Activated CD4-positive, alpha-beta T cell treated with anti-CD3 and anti-CD28 coated beads, Interleukin-2, amount 50 U/mL, for 1 hour (primary cell): ENCODE measurements at places on chromosomes 2 and 18.

DNA sequence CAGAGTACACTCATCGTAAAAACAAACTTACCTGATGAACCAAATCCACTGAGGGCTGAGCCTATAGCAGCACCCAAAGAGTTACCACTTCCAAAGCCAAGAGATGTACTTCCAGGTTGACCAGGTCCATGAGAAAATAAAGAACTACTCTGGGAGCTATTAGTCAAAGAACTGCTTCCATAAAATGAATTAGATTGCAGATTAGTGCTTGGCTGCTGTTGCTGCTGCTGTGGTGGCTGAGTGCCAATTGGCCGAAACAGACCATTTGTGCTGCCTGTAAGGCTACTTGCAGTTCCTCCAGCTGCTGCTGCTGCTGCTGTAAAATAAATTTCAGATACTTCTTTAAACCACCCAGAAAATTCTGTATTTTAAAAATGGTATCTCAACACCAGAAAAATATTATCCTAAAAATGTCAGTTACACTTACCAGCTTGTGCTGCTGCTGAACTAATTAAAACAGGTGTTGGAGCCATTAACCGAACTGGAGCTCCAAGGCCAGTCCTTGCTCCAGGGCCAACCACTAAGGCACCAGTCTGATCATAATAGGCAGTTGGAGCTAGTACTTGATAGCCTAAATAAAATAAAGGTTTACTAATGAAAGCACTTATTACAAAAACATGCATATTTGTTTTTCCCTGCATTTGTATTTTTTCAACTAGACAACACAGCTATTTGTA is 58.1 kb upstream of the SDC1 start:
- DNase-seq = no peak

DNA sequence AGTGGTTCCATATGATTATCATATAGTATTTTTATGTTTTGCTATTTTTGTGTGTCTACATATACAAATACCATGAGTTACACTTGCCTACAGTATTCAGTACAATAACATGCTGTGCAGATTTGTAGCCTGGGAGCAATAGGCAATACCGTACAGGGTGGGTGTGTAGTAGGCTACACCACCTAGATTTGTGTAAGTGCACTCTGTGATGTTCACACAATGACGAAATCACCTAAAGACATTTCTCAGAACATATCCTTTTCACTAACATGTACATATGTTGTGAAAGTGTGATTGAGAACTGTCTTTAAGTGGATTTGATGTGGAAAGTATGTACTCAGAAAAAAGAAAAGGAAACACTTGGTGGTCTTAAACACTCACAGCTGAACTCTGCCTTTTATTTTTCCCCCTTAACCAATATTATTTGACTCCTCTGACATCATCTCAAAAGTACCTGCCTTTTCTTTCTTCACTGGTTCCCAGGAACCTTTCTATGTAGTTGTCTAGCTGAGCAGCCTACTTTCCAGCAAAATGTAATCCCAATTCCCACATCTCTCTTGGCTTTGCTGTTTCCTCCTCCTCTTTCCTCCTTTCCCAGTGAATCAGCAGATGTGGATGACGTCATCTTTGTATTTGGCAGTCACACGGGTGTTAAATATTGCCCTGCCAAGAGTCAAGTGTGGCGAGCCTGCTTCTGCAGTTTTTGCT is 47.7 kb downstream of the OSBPL6 start:
- no peak for DNase-seq

DNA sequence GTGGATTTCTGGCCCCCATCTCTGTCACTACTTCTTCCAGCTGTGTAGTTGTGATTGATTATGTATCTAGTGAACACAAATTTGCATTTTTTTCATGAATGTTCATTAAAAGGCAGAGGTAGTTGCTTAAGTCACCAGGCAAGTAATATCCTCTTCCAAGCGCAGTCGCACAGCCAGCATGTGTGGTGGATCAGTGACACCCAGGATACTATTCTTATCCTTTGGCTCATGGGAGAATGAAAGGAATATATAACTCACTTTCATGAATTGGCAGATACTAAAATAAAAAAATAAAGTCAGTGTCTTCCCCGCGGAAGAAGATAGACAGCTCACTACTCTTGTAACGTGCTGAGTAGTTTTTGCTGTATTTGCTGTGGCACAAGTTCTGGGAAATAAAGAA is 387.8 kb downstream of the CDH7 start:
- no peak for DNase-seq

DNA sequence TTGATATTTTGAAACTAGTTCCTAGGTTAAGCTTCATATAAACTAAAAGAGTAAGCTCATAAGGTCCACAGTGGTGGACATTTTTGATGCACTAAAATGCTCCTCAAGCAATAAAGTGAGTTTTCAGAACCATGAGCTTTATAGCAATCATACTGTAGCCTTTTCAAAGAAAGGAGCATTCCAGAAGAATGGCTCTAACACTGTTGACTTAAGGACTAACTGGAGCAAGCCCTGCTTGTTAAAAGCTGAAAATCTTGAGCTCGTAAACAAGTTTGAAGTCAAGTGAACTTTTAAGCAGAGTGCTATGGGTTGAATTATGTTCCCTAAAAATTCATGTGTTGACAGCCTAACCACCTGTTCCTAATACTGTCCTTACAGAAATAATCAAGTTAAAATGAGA is 38.0 kb downstream of the KYNU start:
- no peak for DNase-seq

- DNase-seq = no peak
Observed at GRCh38 chr2:28663359-28663758, 88.3 kb upstream of the PPP1CB start.
